SK-N-DZ (cell line): ENCODE measurements at places on chromosomes 3 and 15.

- no peak for DNase-seq
Observed at GRCh38 chr3:141643796-141644195, 94.3 kb upstream of the RNF7 start.

GRCh38 chr15:89531796-89532537 is 35.6 kb upstream of the RHCG start:
- DNase-seq: no peak

DNA sequence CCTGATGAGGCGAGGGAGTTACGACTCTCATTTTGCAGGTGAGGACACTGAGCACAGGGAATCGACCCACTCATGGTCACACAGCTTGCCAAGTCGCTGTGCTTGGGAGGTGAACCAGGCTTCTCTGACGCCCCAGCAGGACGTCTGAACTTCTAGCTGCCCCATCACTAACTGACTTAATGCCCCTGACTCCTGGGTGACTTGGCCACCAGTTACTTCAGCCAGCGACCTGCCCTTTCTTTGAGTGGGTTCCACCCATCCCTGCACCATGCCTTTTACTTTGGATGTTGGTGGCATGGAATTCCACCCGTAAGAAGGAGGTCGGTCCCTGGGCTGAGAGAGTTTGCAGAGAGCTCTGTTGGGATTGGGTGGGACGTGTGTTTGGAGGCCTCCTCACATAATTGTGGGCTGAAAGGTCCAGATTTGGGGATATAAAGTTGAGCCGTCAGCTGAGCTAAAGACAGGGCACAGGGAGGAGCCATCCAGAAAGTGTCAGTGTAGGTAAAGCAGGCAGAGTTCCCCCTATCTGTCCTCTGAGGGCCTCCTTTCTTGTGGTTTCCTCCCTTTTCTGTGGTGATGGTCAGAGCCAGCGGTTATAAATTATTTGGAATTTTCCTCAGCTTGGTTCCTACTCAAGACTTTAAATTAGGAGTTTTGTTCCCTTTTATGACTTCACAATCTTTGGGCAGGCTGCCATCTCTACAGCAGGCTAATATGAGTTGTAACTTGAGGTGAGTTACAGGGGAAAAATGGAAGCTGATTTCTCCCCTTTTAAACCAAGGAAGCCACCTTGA is 55.0 kb downstream of the FLNB start:
- DNase-seq: no peak

- no peak for DNase-seq
Observed at GRCh38 chr3:15591242-15591641, 10.1 kb downstream of the HACL1 start.

DNA sequence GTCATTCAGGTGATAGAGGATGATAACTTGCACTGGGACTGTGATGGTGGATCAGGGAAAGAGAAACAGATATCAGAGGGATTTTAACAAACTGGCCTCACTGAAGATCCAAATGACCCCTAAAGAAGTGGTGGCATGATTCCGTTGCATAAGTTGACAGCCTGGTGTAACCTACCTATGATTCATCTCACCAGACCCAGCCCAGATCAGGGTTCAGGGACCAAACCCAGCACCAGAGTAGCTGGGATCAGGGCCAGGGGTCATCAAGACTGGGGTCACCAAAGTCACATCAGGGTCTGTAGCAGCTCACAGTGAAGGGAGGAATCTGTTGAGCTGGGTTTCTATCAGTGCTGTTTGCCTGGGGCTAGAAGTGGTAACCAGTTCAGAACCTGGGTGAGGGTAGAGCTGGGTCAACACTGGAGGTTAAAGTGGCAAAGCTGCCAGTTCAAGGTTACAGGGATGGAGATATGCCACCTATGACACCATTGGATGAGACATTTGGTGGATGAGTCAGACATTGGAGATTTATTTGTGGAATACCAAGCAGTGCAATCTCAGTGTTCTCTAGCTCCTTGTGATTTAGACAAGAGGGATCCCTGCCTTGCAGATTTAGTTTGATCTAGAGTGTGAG is 35.9 kb downstream of the CASR start:
- DNase-seq: no peak

- no peak for DNase-seq
Observed at GRCh38 chr3:49673121-49673714, 933 bp upstream of the APEH start.

DNA sequence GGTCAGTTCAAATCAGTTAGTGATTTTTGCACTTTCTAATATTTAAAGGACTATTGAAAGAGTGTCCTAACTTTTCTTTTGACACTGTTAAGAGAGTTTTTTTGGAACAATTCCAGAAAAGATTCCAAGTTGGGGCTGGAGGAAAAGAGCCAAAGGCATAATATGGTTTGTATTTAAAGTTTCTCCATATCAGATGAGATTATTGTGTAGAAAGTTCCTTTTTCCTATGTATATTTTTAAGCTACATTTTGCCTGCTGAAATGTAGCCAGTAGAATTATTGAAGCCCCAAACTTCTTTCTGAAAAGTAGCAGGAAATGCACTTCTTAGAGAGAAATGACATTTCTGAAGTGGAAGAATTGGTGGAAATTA is 136.5 kb upstream of the TSC22D2 start:
- DNase-seq: no peak

- DNase-seq: no peak
Observed at GRCh38 chr15:100844167-100844566, 35.5 kb upstream of the ALDH1A3 start.

DNA sequence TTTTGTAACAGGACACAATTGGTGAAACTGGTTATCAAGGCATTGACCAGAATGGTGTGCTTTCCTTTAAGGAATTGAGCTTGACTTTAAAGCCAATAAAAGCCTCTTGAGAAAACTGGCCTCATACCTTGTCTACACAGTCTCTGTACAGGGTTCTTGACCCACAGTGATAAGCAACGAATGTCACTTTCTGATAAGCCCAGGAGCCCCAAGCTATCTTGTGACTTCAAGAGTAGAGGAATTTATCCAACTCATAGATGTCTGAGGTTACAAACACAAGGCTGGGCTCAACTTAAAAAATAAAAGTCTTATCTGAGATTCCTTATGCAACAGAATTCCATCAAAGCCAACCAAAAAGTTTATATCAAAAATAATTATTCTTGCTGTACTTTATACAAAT is 212.1 kb downstream of the GBE1 start:
- no peak for DNase-seq

DNA sequence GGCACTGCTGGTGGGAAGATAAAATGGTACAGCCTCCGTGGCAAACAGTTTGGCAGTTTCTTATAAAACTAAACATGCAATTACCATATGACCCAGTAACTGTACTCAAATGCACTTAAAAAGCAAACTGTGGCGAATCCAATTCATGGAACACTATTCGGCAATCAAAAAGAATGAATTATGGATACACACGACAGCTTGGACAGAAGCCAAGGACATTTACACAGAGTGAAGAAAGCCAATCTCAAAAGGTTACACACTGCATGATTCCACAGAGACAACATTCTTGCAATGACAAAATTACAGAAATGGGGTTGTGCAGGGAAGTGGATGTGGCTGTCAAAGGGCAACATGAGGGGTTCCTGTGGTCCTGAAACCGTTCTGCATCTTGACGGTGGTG is 122.1 kb upstream of the IQSEC1 start:
- no peak for DNase-seq

GRCh38 chr3:177362626-177363025 is 165.3 kb upstream of the TBL1XR1 start:
- no peak for DNase-seq

DNA sequence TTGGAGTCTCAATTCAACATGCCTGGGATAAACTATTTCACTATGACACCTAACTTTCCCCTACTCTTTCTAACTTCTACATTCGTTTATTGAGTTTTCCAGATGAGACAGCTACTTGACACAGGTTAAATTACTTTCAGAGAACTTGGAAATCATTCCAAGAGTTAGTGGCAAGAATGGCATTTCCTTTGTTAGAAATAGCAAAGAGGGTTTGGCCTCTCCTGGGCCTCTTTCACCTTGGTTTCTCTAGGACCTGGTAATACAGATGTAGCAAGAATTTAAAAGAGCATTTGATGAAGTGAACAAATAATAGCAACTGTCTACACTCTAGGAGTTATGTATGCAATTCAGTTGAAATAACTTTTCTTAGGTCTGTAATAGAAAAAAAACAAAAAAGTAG is 748.9 kb downstream of the MECOM start:
- DNase-seq: no peak

DNA sequence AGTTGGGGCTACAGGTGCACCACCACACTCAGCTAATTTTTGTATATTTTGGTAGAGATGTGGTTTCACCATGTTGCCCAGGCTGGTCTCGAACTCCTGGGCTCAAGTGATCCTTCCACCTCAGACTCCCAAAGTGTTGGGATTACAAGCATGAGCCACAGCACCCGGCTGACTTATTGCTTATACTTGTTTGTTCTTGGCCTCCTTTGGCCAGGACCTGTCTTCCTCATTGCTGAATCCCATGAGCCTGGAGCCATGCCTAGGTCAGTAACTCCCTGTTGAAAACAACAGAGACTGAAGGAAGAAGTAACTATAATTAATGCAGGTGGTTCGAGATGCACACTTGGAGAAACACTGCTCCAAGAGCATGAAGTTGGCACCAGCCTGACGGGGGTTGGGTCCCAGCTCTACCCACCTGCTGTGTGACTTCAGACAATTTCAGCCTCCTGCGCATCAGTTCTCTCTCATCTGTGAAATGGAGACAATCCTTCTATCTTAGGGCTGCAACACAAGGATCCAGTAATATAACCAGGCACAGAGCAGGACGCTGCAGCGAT is 38.9 kb downstream of the CPN2 start:
- DNase-seq: no peak

GRCh38 chr15:101366853-101367252 is 71.8 kb upstream of the SNRPA1 start:
- DNase-seq: no peak

GRCh38 chr3:69360690-69361089 is 25.2 kb downstream of the FRMD4B start:
- no peak for DNase-seq

DNA sequence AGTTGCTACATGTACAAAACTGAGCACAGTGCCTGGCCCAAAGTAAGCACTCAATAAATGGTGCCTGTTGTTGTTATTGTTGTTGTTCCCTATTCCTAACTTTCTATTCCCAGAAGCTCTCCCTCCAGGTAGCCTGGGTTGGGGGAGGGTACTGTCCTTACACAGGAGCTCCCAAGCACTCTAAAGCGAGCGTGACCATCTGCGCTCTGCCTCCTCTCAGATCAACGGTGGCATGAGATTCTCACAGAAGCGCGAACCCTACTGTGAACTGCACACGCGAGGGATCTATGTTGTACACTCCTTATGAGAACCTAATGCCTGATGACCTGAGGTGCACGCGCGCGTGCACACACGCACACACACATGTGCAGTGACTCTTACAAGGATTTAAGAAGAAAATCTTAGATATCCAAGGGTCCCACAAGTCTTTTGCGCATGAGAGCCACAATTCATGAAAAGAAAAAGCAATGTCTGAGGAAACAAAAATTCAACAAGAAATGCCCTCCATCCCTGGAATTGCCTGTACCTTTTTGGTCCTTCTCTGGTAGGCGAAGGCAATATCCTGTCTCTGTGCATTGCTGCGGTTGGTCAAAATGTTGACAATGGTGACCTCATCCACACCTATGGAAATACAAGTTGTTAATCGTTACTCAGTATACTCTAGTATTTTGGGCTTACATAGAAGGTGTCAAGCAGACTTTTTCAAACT is 33.7 kb downstream of the ANXA2 start:
- DNase-seq: no peak

DNA sequence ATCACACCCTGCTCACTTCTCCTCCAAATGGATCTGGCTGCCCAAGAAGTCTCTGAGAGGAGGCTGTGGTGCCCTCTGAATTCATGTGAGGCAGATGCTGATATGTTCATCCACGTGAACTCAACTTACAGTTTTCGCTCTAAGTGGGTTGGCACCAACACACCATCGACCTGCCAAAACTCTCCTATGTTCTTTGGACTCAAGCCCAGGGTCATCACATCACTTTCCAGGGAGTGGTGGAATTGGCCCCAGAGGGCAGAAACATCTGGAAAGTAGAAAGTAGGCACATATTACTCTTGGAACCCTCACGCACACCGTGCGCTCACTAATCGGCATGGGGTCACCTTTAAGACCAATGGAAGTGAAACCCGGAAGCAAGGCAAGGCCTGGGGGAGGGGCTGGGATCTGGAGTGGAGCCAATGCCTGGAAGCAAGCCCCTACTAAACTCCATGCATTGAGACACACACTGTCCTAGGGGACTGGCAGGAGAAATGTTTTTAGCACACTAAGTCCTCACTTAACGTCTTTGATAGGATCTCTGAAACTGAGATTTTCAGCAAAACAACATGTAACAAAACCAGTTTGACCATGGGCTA is 41.4 kb downstream of the SSUH2 start:
- no peak for DNase-seq

DNA sequence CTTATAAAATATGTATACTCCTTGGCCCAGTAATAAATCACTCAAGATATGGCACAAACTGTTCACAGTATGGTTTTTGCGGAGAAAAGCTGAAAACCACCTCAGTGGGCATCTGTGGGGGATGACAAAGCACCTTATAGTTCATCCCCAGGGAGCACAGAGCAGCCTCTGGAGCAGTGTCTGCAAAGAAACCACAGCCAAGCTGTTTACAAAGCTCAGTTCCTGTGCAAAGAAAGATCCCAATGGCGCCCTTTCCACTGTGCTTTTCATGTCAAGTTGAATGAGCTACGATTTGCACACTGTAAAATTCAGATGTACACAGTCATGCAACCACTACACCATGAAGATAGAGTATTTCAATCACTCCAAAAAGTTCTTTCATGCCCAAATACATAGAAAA is 2.5 kb upstream of the EFCC1 start:
- no peak for DNase-seq

DNA sequence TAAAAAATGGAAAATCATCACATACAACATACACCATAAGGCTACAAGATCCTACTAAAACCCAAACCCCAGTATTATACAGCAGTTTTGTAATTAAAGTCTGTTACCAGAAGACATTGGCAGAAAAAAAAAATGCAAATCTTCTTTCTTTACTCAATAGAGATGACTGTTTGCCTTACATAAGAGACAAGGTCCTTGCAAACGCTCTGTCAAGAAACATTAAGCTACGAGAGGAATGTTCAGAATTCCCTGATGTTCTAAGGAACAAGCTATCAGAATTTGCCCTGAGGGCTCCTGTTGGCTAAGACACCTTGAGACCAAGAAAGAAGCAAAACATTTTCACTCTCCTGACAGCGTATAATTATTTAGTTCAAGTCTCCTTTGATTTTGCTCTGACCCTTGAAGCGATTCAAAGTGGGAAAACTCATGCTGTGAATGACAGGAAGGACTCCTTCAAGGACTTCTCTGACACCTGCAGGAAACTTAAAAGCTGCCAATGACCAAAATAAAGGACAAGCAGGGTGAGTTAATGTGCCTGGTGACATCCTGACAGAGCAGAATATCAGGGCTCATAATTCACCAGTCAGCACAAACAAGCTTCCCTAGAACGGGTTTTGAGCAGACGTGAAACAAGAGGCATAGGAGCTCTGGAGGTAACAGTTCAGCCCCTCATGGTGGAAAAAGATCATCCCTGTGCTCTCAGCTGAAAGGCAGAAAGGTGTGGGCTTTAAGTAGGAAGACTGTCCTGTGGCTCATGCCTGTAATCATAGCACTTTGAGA is 2.5 kb downstream of the SCAMP2 start:
- DNase-seq: no peak

- no peak for DNase-seq
Observed at GRCh38 chr15:70869346-70869745, 15.4 kb upstream of the LARP6 start.

- DNase-seq: no peak
Observed at GRCh38 chr15:35834866-35835265, 288.9 kb upstream of the DPH6 start.
